ENCODE measurements at places on chromosomes 1 and 21. TPM values are rescaled to one million over a fixed set of nuclear protein-coding genes. Genes with fewer than 3 reads are reported as not detected.
A peak's percentile ranks its signal among the peaks of the same experiment; 100 is the strongest.

DNA sequence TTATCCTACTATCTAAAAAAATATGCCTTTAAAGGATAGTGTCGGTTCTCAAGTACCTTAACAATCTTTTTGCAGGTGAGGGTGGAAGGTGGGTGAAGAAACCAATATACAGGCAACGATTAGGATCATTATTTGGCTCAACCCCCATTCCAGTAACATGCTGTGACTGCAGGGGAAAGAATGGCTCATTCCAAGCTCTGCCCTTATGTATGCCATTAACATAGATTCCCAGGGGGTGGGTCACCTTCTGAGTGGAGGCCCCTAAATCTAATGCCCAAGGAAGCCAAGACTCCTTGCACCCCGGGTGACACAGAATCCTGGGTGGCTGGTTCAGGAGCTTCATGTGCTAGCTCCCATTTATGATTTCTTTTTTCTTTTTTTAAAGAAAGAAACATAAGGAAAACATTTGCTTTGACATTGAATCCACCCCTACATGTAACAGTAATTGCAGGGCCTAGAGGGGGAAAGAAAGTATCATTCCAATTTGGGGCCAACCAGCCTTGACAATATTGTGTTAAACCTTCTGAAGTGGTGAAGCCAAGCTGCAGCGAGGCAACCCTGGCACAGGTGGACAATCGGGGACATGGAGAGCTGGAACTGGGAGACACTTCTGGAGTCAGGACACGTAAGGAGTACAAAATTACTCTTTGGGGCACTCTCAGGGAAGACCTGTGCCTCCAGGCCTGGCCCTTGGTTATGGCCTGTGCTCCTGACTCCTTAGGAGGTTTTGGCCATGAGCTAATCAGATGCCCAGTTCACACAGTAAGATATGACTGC, 200.3 kb downstream of the PBX1 start:
- no peak for DNase-seq

DNA sequence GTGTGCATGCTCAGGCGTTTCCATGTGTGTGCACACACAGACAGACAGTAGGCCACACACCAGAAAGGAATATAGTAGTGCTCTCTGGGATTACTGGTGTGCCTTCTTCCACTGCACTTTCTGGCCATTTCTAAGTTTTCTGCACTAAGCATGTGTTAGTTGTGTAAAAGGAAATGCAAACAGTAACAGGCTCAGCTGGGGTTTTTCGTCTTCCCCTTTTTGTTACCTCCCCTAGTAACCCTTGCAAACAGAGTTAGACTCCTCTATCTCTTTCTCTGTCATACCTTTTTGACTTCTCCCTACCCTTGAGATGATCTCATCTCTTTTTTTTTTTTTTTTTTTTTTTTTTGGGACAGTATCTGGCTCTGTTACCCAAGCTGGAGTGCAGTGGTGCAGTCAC, 196.3 kb downstream of the SDCCAG8 start:
- DNase-seq = no peak

DNA sequence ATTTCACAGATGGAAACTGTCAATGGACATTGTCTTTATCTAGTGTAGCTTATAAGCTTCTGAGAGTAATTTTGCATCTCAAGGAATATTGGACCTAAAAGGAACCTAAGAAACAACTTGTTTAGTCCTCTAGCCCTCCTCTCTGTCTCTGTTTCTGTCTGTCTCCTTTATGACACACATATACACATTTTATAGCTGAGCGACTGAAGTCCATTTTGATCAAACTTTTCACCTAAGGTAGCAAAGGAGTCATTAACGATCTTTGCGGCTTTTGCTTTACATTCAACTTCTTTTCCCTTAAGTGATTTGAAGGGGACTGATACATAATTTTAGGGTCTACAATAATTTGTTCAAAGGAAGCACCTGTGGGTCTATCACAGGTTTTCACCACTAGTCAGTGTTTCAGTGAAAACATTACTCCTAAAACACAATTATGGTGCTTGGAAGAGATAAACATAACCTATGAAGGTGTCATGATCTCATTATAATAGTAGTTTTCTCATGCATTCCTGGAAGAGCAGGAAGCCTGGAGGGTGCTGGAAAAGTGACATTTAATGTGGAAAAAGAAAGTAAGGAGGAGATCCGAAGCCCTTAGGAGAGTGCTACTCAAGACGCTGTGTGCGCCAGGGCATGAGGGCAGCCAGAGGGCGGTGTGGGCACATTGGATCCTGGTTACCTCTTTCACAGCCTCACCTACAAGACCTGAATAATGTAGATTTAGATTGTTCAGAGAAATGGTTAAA, 248.6 kb downstream of the DNM3 start:
- DNase-seq = no peak

- no peak for DNase-seq
Measured at GRCh38 chr1:150144606-150145005, 5.1 kb upstream of the PLEKHO1 start.

DNA sequence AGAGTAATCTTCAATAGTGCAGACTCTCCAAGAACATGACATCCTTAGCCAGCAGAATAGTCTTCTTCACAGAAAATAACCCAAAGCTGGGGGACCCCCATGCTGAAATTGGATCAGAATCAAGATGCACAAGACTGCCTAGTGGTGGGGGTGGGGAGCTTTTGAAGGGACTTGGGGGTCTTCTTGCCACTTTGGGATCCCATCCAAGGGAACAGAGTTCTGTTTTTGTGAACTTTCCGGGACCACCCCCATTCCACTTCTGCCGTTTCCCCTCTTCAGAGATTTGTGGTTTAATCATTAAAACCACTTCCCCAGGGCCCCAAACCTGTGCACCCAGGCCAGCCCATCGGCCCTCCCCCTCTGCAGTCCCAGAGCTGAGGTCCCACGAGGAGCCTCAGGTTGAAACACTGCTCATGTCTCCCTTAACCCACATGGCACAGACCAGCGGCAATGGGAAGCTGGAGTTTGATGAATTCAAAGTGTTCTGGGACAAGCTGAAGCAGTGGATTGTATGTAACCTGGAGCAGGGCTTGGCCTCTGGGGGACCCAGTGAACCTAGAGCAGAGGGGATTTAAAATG, 44.9 kb downstream of the CAPN9 start:
- DNase-seq = peak; percentile 57

Gene CTH
- total RNA-seq = 10.1 TPM

GRCh38 chr1:231518485-231519034, 9.9 kb upstream of the TSNAX start:
- DNase-seq = no peak

Gene FLG2
- not detected for total RNA-seq

GRCh38 chr1:206006946-206007345, 3.8 kb upstream of the RAB7B start:
- peak; percentile 40 for DNase-seq

Gene LIN28A
- total RNA-seq = 26.2 TPM

Gene CFHR5
- not detected for total RNA-seq

DNA sequence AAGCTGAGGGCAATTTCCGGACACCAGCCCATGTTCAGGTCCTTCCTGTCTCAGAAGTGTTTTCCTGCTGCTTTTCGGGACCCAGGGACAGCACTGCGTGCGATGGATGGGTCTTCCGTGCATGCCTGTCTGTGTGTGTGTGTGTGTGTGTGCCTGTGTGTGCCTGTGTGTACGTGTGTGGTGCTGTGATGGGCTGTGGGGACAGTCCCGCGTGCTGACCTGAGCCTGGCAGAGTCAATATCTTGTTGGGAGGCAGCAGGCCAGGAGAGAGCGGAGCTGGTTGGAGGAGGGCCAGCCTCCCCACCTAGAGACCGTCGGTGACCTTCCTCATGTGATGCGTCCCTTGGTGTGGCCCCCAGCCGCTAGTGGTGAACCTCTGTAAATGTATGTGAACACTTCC, 13.7 kb downstream of the SKI start:
- DNase-seq = no peak

DNA sequence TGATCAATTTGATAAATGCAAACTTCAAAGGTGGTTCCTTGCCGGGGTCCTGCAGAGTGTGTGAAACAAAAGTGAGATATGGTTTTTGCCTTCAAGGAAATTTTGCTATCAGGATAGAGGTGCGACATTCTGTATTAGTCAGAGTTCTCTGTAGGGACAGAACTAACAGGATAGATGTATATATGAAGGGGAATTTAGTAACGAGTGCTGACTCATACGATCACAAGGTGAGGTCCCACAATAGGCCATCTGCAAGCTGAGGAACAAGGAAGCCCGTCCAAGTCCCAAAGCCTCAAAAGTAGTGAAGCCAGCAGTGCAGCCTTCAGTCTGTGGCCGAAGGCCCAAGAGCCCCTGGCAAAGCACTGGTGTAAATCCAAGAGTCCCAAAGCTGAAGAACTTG, 157.0 kb downstream of the RYR2 start:
- DNase-seq = no peak

DNA sequence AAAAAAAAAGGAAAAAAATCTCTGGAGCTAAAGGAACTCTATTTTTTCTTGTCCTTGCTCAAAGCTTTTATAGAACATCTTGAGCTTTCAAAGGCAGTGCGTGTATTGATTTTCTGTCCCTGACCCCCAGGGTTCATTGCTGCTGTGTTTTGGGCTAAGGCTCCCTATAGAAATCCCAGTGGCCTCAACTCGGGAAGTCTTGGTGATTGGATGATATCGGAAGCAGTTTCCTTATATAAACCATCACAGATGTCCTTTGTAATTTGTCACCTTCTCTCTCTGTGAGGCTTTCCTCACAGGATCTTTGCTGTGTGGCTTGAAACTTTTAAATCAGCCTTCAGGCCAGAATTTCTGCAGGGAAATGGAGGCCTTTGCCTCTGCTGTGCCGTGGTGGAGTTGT, 397.7 kb downstream of the RPS6KC1 start:
- DNase-seq = no peak

- DNase-seq = no peak
Measured at GRCh38 chr1:230087028-230087716, 20.1 kb downstream of the GALNT2 start.

GRCh38 chr21:41068967-41069642, 98.9 kb upstream of the BACE2 start:
- peak; percentile 93 for DNase-seq

DNA sequence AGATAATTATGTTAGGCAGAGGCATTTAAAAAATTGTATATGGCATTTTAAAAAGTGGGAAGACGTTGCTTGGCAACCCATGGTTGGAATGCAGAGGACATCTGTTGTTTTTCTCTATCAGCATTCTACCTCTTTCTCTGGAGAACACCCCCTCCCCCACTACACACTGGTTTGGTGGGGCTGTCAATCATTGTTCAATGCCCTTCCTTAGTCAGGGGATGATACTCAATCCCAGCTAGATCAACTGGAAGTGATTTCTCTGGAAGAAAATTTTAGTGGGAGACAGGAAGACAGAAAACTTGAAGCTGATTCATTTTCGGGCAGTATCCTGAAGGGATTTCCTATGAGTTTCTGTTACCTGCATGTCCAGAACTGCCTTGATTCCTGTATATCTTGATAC, 35.7 kb upstream of the CAP1 start:
- no peak for DNase-seq

GRCh38 chr1:17012775-17013490, 1.2 kb upstream of the ATP13A2 start:
- DNase-seq = no peak

DNA sequence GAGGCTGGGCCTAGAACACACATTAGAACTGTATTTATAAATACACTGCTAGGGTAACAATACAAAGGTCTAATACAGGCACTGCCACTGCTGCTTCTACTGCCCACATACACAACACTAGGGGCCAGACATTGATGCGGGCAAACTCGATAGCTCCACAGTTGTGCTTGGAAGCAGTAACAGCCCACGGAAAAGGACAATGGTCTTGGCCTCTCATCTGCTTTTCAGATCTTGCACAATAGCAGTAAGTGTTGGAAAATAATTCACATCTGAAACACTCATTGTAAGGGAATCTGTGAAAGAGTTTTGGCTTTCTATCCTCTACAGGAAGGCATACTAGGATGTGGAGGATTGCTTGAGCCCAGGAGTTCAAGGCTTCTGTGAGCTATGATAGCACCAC, 6.9 kb upstream of the SPOCD1 start:
- DNase-seq = no peak

Gene CASZ1
- 15.7 TPM for total RNA-seq

DNA sequence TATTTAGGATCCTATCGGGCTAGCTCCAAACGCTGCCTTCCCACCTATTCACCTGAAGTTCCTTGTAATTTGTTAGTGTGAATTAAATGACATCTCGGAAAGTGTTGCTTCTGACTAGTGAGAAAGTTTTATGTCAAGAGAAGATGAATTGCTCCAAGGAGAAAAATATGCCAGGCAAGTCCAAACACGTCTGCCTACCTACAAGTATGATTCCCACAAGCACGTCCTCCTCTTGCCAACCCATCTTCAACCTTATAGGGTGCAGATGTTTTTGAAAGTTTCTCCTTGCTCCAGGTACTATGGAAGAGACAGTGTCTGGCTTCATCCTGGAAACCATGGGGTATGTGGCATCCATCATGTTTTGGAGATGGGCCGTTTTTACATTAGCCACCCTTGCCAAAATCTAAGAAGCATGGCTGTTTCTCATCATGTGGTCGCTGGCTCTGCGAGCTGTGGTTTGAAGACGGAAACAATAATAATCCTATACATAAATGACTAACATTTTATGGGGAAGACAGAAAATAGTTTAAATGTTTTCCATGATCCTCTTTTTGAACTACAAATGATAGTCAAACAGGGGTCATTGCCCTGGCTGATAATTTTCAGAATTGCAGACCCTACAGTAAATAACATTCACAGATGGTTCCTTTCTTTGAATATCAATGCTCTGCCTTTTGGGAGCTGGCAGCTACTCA, 505.8 kb downstream of the SMYD3 start:
- no peak for DNase-seq

- DNase-seq = no peak
Measured at GRCh38 chr1:177223359-177223758, 52.6 kb downstream of the BRINP2 start.

GRCh38 chr1:216450227-216450626, 27.0 kb upstream of the USH2A start:
- DNase-seq = no peak

Gene FCGR2B
- 0.19 TPM for total RNA-seq

- no peak for DNase-seq
Measured at GRCh38 chr1:153587314-153587713, 21.7 kb upstream of the S100A2 start.

Gene MAB21L3
- total RNA-seq = 0.40 TPM

Gene FGR
- not detected for total RNA-seq

DNA sequence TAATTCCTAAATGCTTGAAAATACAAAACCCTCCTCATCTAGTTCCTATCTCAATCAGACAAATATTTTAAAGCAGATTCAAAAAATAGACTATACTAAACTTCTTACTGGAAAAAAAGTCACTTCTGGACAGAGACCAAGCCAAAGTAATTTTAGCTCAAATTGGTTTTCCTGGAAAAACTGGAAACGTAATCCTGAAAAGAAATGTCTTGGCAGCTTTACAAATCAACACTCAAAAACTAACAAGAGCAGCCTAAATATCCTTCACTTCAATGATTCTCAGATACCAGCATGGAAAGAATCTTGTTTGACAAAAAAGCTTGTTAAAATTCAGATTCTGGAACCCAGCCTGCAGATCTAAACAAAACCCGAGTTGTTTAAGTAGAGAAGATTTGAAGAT, 9.1 kb upstream of the GPR88 start:
- no peak for DNase-seq

Gene DAB1
- total RNA-seq = 7.2 TPM

GRCh38 chr1:208179961-208180409, 64.2 kb downstream of the PLXNA2 start:
- DNase-seq = no peak

Measured in type B pancreatic cell (in vitro differentiated cells).